NCI-H1105 (cell line): ENCODE measurements at places on chromosomes 6 and 20.
A peak's percentile ranks its signal among the peaks of the same experiment; 100 is the strongest.

DNA sequence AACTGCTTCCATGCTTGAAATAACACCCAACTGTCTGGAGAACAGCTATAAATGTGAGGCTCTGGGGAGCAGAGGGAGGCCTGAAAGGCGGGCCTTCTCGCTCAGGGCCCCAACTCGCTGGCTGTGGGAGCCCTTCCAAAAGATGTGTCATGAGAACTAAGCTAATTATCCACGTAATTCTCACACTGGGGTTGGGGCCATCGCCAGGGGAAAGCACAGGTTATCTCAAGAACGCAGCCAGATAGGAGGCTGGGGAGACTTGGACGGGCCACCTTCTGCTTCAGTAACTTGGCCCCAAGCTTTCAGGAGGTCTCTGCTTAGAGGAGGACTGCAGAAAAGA lies 1.6 kb downstream of the PXDC1 start:
- no peak for DNase-seq

- DNase-seq, result no peak
Observed at GRCh38 chr20:58605292-58606065, 45.6 kb upstream of the STX16 start.

GRCh38 chr6:24323632-24324337 lies 34.1 kb downstream of the DCDC2 start:
- DNase-seq, result no peak

DNA sequence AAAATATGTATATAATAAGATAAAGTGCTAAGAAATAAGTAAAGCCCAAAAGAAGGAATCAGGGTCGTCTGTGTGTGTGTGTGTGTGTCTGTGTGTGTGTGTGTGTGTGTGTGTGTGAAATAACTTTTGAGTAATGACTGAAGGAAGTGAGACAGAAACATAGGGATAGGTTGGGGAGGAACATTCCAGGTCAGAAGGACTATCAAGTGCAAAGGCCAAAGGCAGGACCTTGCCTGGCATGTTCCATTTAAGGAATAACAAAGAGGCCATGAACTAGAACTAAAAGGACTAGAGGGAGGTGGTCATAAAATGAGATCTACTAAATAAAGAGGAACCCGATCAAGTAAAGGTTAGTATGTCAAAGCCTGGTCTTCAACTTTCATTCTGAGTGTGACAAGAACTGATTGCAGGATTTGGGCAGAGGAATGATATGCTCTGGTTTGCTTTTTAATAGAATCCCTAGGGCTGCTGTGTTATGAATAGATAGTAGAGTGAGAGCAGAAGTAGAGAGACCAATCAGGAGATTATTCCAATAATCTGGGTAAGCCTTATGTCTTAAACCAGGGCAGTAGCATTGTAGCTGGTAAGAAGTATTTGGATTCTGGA lies 6.9 kb downstream of the ENPP3 start:
- no peak for DNase-seq

DNA sequence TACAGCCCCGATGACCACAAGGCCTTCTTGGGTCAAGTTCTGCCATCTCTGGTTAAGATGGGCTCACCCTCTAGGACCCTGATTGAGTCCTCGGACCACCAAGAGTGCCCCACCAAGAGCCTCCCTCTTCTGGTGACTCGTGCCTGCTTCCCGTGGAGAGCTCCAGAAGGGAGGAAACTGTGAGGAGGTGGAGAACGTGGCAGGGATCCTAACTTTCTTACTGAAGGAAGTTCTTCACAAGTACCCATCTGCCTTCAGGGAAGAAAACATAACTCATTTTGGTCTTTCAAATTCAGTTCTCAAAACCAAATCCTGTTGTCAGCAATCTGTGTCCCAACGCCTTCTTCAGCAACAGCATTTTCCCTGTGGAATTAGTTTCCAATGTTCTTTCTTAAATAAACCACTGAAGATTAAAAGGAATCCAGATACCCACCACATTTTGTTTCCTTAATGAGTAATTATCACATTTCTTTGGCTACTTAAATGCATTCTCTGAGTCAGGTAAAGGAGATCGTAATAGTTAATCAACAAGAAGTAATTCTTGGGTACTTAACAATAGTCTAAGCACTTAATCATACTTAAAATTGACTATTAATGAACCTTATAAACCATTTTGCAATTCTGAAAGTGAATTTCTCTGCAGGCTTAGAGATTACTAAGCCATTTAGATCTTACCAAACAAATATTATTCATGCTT lies 185.8 kb upstream of the SGK1 start:
- DNase-seq, result no peak

DNA sequence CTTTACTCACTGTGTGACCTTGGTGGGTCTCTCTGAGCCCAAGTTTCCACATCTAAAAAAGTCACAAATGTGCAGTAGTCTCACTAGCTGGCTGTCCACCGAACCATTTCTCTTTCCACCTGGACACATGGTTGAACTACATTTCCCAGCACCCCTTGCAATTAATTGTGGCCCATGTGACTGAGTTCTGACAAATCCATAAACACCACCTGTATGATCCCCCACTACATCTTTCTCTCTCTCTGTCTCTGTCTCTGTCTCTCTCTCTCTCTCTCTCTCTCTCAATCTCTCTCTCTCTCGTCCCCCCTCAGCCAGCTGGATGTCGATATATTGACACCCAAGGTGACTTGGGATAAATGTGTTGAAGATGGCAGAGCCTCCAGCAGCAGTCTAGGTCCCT lies 42.8 kb downstream of the SNHG17 start:
- no peak for DNase-seq

GRCh38 chr6:43075670-43076463 lies at the start of gene PTK7:
Gene PTK7 (plus strand): TSS chr6:43076314. CDS start chr6:43076489, 175 bp downstream.
- peak; percentile 86 for DNase-seq

GRCh38 chr6:110033749-110034666 lies 55.9 kb downstream of the GPR6 start:
- no peak for DNase-seq

DNA sequence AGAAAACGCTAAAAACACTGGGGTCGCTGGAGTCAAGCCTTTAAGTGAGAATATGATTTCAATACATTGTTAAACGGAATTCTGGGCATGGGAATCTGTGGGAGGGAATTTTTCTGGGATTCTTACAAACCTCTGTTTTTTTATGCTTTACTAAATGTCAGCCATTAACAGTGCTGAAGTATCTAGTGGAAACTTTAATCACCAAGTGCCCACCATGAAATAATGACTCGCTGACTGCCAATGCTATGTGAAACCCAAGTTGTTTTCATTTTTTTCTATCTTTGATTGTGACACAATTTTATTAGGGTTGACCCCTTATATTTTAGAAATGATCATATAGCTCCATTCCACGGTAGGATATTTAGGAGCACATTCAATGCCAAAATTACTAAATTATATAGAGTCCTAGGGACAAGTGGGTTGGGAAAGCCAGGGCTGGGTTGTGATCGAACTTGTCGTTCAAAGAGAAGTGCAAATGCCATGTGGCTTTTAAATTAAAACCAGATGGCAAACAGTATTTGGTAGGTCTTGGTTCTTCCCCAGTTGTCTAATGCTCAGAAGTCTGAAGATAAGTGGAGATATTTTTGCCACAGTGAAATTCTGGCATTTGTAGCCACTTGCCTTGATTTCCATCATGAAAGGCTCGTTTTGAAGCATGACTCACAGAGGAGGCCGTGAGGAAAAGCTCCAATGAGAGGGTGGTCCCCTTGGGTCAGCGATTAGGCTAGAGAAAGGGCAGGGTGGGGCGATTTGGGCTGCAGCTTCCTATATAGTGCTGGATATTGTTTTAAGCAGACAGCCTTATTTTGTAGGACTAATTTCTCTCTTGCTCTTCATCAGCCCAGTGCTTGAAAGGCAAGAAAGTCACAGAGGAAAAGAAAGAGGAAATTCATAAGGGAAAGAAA lies 254.4 kb upstream of the JAG1 start:
- no peak for DNase-seq

- peak; percentile 17 for DNase-seq
Observed at GRCh38 chr20:57908704-57909630, 199.2 kb upstream of the PMEPA1 start.

GRCh38 chr20:22453244-22454080 lies 130.9 kb downstream of the FOXA2 start:
- no peak for DNase-seq

GRCh38 chr6:21454262-21454661 lies 139.3 kb upstream of the SOX4 start:
- no peak for DNase-seq
